ENCODE measurements at places on chromosomes 11 and 22. TPM values are rescaled to one million over a fixed set of nuclear protein-coding genes. Genes with fewer than 3 reads are reported as not detected.

RTN4R gene
- 0.69 TPM for total RNA-seq

PGM2L1 gene
- total RNA-seq: 7.3 TPM

RCOR2 gene
- 0.07 TPM for total RNA-seq

ASRGL1 gene
- 40.0 TPM for total RNA-seq

EEF1G gene
- 1,562 TPM for total RNA-seq

STARD10 gene
- 28.8 TPM for total RNA-seq

MRGPRX3 gene
- not detected for total RNA-seq

OSM gene
- not detected for total RNA-seq

TSSK2 gene
- not detected for total RNA-seq

CPT1A gene
- 27.2 TPM for total RNA-seq

OR5AK2 gene
- total RNA-seq: not detected

GGTLC2 gene
- total RNA-seq: not detected

HOATZ gene
- not detected for total RNA-seq

MS4A6A gene
- total RNA-seq: not detected

TMEM191B gene
- total RNA-seq: not detected

OR5B21 gene
- total RNA-seq: not detected

MRGPRE gene
- total RNA-seq: not detected

NNMT gene
- 168 TPM for total RNA-seq

GPHA2 gene
- not detected for total RNA-seq

CNGA4 gene
- total RNA-seq: not detected

USP2 gene
- total RNA-seq: not detected

RIMBP3B gene
- total RNA-seq: not detected

GRIK4 gene
- total RNA-seq: 0.15 TPM

OR2D2 gene
- not detected for total RNA-seq

SPI1 gene
- not detected for total RNA-seq

SYT13 gene
- total RNA-seq: not detected

DENND5A gene
- total RNA-seq: 83.2 TPM

TIRAP gene
- 4.6 TPM for total RNA-seq

MUC2 gene
- total RNA-seq: not detected

AP1B1 gene
- total RNA-seq: 97.7 TPM

ST14 gene
- total RNA-seq: under 0.01 TPM
